ENCODE measurements at places on chromosomes 3 and 15. TPM values are rescaled to one million over a fixed set of nuclear protein-coding genes. Genes with fewer than 3 reads are reported as not detected.

ITIH1 gene
- total RNA-seq, result 0.17 TPM

MUC13 gene
- under 0.01 TPM for total RNA-seq

GOLGA8T gene
- 0.17 TPM for total RNA-seq

DCUN1D1 gene
- total RNA-seq, result 40.7 TPM

XIRP1 gene
- 0.07 TPM for total RNA-seq

CLDN1 gene
- 4.1 TPM for total RNA-seq

PLS1 gene
- total RNA-seq, result 1.7 TPM

LMAN1L gene
- not detected for total RNA-seq

LRRC28 gene
- 20.9 TPM for total RNA-seq

NEK11 gene
- total RNA-seq, result 6.5 TPM

CADM2 gene
- total RNA-seq, result not detected

ACAN gene
- 209 TPM for total RNA-seq

NECTIN3 gene
- 31.5 TPM for total RNA-seq

Data from smooth muscle cell of the pulmonary artery (primary cell).